NCI-H1105 (cell line): ENCODE measurements at places on chromosomes 5 and 9.

GRCh38 chr9:132996526-132996925 lies 18.0 kb downstream of the GFI1B start:
- no peak for DNase-seq

GRCh38 chr5:143494162-143494561 lies 90.7 kb upstream of the NR3C1 start:
- DNase-seq, result no peak

DNA sequence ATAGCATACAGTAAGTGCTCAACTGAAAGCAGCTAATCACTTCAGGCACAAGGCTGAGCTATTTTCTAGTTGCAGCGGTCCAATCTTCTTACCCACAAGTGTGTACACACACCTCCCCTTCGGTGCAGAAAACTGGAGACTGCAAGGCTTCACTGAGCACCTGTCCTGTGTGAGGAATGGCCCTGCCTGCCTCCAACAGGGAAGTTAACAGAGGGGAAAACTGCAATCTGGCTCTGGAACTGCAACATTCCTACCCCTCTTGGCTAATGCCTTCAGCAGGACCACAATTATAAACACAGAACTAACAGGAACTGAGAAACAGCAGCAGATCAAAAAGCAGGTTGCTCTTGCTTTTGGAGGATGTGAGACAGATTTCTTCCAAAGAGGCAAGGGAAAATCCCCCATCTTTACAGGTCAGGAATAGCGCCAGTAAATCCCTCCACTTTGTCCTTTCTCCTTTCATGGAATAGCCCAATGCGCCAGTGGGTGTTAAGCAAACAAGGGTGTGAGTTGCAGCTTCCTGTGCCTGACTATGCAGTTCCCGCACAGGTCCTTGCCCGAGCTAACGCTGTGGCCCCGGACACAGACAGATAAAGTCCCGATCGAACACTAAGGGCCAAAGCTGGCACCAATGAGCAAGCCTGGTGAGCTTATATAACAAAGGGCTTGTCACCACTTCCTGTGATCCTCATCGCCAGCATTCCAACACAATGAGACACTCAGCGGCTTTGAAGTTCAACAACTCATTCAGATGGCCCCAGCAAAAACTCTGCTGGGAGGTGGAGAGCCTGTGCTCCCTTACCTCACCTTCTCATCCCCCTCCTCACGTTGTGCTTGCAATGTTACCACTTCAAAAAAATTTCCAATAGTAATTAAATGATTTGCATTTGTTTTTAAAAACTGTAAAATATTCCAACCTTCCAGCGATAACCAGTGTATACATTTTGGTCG lies 21.5 kb downstream of the SHB start:
- no peak for DNase-seq

GRCh38 chr5:174596429-174596828 lies 128.0 kb upstream of the MSX2 start:
- DNase-seq, result no peak

DNA sequence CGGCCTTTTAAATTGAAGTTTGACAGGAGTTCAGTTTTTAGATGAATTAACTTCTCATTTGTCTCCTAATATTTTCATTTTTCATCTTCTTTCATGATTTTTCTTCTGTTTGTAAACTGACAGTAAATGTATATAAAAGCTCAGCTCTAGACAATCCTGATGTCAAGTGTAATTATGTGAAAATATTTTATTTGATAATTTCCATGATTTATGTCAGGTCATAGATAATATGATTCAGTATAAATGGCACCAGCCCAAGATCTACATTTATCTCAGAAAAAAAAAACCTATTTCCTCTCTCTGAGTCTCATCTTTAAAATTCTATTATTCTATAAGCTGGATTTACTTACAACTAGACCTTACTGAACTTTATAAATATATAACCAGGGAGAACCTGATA lies 115.7 kb downstream of the MUSK start:
- no peak for DNase-seq

GRCh38 chr9:79471580-79472543 lies 99.9 kb upstream of the TLE4 start:
- no peak for DNase-seq

DNA sequence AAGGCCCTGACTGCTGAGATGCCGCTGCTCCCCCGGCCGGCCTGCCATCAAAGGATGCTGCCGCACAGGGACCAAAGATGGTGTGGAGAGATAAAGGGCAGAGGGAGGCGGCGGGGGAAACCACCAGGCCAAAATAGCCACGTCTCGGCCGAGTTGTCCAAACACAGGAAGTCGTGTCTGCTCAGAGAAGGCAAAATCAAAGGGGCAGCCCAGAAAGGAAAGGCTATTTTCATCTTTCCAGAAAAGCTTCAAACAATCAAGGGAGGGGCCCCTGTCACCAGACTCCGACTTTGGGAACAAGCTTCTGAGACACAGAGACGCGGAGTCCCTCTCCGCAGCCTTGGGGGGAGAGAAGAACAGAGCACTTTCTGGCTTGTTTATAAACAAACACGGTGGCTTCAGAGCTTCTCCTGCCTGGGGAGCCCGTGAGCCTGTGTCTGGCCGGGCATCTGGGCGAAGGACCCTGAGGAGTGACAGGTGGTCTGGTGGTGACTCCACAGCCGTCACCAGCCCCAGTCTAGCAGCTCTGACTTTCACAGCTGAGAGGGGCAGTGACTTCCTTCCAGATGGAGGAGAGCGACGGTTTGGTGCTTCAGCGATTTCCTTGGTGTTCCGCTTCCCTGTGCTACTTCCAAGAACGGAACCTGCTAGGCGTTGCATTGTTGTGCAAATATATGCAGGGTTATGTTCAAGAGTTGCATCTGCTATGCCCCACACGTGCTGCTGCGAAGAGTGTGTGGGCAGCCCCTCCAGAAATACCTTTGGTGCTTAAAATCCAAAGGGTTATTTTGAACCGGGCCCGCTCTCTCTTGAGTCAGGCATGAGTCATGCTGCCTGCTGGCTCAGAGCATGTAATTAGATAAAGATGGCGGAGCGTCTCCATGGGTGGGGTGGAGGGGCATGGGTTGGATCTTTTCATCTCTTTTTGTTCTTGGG lies 24.0 kb downstream of the ADAMTSL2 start:
- DNase-seq, result no peak
